Fibroblast of villous mesenchyme (primary cell): ENCODE measurements at places on chromosomes 5 and 9.

DNA sequence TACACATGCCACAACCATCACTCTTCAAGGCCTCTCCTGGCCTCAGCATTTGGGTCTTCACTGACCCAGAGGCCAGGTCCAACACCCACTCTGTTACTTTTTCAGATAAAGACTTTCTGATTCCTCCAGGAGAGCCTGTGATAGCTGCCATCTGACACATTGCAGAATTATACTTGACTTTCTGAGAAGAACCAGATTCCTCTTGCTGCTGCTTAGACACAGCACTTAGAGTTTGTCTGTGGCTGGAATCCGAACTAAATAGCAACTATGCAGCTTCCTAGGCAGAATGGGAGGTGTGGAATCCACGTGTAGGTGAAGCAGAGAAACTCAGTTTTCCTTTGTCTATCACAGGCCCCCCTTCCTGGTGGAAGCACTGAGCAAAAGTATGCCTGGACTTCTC lies 344.7 kb upstream of the SLC30A5 start:
- DNase-seq, result no peak

GRCh38 chr9:78871452-78872331 lies 574.8 kb downstream of the PSAT1 start:
- DNase-seq, result peak; percentile 93

DNA sequence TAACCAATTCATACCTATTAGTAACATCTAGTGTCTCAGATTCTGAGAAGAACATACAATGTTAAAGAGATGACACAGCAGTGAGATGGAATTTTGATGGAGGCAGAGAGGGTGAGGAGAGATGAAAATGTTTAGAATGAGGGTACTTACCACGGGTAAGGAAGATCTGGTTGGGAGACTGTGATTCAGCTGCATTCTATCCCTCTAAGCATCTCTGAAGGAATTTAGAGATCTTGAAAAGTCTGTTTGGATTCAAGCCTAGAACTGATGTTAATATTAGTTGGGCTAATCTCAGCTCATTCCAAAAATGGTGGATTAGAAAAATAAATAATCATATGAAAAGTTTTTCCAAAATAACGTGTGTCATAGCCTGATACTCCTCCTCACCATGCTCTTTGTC lies 191.5 kb upstream of the CLINT1 start:
- no peak for DNase-seq

GRCh38 chr5:147509710-147510651 lies at the start of gene DPYSL3:
Gene DPYSL3, minus strand, starts transcription at chr5:147510068. Its CDS starts 210 bp downstream, at chr5:147509858.
- peak; percentile 79 for DNase-seq

- DNase-seq, result no peak
Measured at GRCh38 chr5:173554989-173555705, 61.3 kb downstream of the BOD1 start.

DNA sequence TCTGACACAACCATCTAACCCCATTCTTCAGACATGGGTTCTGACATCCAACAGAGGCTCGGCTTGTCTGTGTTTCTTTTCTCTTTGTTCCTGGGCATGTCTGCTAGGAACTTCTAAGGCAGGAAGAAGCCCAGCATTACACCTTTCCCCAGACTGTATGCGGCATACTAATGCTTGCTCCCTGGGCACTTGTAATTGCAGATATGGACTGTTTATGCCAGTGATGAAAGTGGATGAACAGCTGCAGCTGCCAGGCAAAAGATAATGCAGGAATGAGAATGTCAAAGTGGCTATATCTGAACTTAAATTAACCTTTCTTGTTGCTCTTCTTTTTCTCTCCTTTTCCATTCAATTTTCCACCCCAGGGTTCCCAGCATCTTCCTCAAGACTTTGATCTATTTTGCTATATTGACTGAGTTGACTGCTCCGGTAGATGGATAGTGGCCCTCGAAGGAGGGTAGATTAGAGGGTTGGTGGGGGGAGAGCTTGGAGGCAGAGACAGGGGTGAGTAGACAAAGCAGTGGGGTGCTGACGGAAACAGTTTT lies 344.4 kb downstream of the MAN2A1 start:
- DNase-seq, result no peak

GRCh38 chr5:176890455-176891330 lies 8.5 kb downstream of the HK3 start:
- DNase-seq, result no peak

- DNase-seq, result no peak
Measured at GRCh38 chr9:34862043-34862442, 96.0 kb upstream of the PHF24 start.

GRCh38 chr9:110995420-110996340 lies 42.6 kb downstream of the LPAR1 start:
- peak; percentile 95 for DNase-seq

GRCh38 chr9:75591972-75592371 lies 298.5 kb upstream of the PCSK5 start:
- DNase-seq, result no peak

DNA sequence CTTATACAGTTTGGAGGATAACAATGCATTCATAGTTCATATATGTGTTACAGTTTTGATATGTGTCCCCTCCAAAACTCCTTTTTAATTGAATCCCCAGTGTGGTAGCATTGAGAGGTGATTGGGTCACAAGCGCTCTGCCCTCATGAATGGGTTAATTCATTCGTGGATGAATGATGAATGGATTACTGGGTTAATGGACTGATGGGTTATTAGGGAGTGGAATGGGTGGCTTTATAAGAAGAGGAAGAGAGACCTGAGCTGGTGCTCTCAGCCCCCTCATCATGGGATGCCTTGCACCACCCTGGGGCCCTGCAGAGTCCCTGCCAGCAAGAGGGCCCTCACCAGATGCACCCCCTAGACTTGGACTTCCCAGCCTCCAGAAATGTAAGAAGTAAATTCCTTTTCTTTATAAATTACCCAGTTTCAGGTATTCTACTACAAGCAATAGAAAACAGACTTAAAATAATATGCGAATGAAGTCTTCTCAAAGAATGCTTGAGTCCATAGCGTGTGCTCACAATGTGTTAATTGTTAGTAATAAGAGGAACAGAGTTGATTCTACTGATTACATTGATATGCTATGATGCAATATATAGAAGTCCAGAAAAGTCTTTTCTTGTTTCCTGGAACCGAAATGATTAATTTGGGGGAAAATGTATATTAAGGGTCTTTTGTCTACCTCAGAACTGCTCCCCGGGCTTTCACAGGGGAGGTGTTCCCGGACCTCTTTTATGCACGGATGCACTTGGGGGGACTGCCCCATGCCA lies 190.2 kb downstream of the ERCC6L2 start:
- DNase-seq, result no peak

DNA sequence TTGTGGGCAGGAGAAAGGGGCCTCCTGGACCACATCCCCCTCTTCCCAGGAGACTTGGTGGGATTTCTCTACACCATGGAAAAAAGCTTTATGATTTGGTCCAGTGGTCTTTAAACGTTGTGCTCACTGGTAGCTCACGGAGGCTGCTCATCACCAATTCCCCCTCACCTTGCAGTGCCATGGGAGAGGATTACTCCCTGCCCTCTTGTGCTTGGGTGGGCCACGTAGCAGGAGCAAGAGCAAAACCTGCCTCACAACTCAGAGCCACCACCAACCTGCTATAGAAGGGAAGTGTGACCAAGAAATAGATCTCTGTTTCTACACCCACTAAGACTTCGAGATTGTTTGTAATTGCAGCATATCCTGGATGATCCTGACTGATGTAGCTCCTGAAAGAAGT lies 42.2 kb upstream of the N4BP3 start:
- no peak for DNase-seq

GRCh38 chr9:136412962-136413361 lies 2.5 kb downstream of the PMPCA start:
- no peak for DNase-seq

GRCh38 chr9:113309204-113309813 lies 6.1 kb upstream of the RNF183 start:
- peak; percentile 63 for DNase-seq

DNA sequence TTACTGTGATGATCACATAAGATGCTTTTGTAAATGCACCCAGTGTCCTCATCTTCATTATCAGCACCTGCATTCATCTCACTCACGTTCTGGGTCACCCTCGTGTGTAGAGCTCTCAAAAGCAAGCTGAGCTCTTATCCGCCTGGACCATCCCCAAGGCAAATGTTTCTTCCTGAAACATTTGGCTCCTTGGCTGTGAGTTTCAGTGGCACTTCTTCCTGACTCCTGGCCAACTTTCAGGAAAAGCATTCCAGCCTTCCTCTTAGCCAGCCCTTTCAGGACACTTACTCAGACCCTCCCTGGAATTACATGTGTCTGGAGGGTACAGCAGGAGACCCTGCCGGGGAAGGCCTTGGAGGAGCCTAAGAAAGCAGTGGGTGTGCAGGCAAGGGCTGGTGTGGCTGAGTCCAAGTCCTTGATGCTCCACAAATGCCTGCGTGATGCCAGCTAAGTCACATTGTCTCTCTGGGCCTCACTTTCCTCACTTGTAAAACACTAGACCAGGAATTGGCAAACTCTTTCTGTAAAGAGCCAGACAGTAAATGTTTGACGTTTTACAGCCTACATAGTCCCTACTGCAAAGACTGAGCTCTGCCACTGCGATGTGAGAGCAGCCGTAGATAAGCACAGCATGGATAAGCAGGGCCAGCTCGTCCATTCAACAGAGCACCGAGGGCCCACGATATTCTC lies 72.1 kb downstream of the PDE6A start:
- DNase-seq, result no peak
